ENCODE measurements at places on chromosomes 2 and 18.

GRCh38 chr2:129354631-129355030, 624.8 kb upstream of the RAB6C start:
- no peak for DNase-seq

GRCh38 chr2:39022642-39023235, 98.1 kb downstream of the SOS1 start:
- DNase-seq: no peak

DNA sequence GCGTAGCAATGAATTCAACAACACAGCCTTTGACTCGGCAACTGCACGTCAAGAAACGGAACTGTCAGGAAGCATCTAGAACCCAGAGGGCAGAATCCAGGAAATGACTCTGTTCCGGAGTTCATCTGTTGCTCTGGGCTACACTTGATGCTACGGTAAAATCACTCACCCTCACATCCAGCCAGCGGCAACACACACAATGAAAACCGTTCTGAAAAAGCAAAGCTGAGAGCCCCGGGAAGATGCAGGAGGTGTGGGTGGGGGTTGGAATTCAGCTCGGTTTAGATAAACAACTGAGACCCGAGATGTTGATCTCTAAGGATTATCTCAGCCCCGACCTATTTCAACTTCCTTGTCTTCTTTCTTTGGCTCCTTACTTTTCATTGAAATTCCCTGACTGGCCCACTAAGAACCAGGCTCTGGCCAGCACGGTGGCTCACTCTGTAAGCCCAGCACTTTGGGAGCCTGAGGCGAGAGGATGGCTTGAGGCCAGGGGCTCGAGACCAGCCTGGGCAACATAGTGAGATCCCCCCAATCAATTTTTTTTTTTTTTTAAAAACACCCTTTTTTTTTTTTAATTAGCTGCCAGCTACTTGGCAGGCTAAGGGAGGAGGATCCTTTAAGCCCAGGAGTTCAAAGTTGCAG, 13.3 kb upstream of the RAB17 start:
- peak; percentile 9 for DNase-seq

- DNase-seq: no peak
Observed at GRCh38 chr2:7915302-7916091, 766.4 kb upstream of the ID2 start.

GRCh38 chr2:116719836-116720235, 1094.7 kb upstream of the DDX18 start:
- no peak for DNase-seq

- no peak for DNase-seq
Observed at GRCh38 chr2:239251971-239252370, 148.8 kb downstream of the HDAC4 start.

DNA sequence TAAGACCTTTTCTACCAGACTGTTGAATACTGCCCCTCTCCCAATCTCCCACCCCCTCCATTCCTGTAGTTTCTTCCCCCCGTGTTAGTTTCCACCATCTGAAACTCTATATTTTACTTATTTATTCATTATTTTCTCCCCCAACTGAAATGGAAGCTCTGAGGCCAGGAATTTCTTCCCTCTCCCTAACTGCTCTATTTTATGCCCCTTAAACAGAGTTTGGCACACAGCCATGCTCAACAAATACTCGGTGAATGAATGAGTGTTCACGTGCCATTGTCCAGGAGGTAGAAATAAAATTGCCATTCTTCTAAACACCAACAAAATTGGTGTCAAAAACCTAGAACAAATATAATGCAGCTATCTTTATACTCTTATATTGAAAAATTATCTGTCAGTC, 5.6 kb downstream of the ITGB1BP1 start:
- DNase-seq: no peak

DNA sequence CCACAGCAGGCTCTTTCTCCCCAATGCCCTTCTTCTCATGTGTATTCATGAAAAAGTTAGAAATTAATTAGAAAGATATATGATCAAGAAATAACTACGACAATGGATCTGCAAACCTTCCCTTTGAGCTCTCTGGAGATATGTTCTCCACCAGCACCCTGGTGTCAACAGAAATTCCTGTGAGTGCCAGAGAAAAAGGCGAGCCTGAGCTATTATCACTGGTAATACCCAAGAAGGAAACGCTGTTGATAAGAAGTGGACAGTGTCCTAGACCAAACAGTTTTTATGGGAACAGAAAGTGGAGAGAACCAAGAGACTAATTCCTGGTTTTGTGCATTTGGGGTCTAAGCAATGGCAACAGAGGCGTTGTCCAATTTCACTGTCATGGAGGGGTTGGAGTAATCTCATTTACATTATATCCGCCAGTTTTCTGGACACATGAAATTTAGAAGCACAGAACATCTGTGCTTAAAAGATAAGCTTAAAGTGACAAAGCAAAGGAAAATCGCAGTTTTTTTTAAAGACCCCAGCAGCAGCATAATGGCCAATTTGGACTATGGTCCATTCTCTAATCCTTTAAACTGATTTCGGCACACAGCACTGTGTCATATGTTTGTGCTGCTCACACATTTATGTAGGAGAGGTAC, 47.2 kb upstream of the CDC42EP3 start:
- DNase-seq: no peak

DNA sequence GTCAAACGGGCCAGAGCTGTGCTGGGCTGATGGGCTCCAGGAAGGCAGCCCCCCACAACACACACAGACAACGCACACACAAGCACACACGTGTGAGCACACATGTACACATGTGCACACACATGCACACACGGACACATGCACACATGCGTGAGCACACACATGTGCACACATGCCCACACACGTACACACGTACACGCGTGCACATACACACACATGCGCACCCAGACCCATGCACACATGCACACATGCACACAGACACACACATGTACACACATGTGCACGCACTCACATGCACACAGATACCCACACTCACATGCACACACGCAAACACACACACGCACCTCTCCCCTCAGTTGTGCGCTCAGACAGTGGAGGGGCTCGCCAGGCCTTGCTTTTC, 31.2 kb upstream of the HPCAL1 start:
- DNase-seq: no peak

DNA sequence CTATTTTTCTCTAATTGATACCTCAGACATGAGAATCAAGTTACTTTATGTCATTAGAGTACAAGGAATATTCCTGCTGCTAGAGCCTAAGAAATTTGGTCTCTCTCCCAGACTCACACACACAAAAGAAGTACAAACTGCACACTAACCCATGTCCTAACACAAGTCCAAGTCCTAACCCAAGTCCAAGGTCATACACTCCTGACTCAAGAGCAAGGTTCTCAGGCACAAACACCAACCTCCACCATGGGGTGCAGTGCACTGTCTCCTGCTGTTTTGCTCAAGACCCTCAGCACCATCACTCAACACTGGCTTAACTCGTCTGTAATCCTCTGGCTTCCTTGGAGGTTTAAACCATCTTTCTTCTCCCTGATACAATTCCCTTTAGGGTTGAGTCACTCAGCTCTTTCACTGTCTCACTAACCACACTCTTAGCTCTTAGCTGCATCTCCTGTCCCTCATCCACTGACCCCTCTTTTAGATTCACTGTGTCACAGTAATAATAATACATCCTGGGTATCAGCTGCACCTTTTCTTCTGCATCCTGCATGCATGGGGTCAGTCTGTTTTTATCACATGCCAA, 129.8 kb downstream of the BCL2L11 start:
- DNase-seq: no peak

DNA sequence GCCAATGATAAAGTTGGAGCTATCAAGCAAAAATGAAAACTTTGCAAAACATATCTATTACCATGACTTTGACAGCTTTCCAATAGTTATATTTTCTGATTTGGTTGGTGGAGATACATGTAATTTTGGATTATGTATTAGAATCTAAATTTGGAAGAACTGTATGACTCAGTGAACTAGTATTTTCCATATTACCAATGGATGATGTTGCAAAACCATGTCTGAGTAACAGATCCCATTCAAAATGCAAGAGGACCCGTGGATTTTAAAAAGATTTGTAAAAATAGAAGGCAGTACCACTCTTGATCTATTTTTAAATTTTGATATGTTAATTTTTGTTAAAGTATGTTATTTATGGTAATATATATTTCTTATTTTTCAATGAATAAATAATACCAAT, 83.0 kb downstream of the TAF4B start:
- DNase-seq: no peak

DNA sequence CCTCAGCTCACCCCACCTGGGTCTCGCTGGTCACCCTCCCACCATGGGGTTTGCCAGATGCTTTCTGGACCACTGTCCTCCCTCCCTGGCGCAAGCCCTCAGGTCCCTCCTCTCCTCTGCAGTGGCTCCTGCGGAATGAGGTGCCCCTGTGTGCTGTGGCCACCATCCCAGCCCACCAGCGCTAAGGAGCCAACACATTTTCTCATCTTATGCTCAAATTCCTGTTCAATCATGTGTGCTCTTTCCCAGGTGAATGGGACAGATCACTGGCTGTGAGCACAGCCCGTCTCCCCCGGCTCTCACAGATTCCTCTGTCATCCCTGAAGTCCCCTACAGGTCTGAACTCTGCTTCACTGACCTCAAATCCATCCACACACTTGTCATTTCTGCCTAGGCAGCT, 15.2 kb upstream of the CCDC74B start:
- no peak for DNase-seq

GRCh38 chr2:73142937-73143336, 30.2 kb upstream of the RAB11FIP5 start:
- no peak for DNase-seq

- no peak for DNase-seq
Observed at GRCh38 chr2:33298233-33298632, 178.2 kb upstream of the RASGRP3 start.

GRCh38 chr2:236473691-236474090, 95.9 kb upstream of the ACKR3 start:
- DNase-seq: no peak

- no peak for DNase-seq
Observed at GRCh38 chr2:136119717-136120675, 2.0 kb upstream of the CXCR4 start.

DNA sequence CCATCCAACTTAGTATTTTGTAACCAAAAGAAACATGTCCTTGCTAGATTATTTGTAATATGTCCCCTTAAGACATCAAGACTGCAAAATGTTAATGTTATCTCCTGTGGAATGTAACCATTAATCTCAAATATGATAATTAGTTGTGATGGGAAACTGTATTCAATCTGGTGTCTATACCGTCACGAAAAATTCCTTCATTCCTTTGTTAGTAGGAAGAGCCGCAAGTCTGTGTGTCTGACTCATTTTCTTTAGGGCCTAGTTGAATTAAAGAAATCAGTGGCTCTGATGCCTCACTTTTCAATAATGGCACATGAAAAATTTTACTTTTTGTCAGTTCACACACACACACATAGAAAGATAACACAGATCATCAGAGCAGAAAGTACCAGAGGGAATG, 127.1 kb upstream of the CHAC2 start:
- no peak for DNase-seq

DNA sequence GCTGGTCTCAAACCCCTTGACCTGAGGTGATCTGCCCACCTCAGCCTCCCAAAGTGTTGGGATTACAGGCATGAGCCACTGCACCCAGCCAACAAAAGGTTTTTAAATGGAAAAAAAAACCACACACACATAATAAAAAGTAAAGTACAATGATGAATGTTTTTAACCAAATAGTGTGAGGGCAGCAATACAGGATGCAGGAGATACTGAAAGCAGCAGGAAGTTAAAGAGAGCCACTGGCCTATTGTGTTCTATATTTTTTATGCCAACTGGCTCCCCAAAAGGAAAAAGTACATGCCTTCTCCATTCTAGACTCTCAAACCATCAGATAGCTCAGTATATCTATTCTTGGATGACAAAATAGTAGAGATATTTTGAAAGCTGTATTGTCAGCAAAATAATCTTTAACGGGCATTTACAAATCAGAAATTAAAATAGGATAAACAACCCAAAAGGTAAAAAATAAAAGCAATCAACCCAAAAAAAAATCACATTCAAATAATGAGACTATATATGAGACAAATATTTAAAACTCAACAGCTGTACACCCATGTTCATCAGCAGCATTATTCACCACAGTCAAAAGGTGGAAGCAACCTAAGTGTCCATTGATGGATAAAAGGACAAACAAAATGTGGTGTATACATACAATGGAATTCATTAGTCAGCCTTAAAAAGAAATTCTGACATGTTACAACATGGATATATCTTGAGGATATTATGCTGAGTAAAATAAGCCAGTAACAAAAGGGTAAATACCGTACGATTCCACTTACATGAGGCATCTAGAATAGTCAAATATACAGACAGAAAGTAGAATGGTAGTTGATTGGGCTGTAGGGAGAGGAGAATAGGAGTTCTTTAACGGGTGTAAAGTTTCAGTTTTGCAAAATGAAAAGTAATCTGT, 26.2 kb downstream of the GPATCH11 start:
- DNase-seq: no peak

DNA sequence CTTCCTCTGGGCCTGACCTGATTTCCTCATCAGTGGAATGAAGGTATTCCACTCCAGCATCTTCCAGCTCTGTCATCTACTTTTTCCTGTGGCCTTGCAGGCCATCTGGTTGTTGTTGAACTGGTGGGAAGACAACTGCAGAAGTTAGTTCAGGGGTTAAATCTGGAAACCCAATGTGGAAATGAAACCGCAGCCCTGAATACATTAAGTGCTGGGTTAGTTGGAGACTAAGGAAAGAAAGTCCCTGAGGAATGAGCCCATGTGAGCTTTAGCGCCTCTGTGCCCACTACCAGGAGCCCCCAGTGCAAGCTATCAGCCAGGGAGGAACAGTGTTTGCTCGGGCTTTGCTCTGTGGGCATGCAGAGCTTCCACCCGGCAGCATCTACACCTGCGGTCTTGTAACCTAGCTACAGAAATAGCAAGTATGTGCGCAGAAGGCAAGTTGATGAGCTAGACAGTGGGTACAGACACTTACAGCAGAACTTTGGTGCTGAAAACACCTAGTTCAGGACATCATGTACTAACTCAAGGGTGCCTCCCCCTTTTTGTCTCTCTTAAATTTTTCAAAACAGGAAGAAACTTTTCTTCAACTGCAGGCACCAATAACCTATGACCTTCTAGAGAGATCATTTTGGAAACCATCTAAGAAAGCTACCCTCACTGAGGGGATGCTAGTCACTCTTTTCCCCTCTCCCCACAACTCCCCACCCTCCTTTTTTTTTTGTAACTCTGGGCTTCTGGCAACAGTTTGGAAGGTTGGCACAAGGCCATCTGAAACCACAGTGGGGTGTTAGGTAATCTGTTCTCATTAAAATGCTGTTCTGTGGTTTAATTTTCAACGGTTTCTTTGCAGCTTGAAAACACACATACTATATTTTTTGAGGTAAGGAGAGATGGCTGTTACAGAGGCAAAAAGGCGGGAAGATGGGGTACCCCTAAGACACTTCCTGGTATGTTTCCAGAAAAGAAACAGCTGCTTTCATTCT, 18.3 kb upstream of the CXCR4 start:
- peak; percentile 64 for DNase-seq

- no peak for DNase-seq
Observed at GRCh38 chr2:51698021-51698420, 666.1 kb upstream of the NRXN1 start.

- DNase-seq: no peak
Observed at GRCh38 chr18:73144030-73144429, 276.2 kb upstream of the NETO1 start.

DNA sequence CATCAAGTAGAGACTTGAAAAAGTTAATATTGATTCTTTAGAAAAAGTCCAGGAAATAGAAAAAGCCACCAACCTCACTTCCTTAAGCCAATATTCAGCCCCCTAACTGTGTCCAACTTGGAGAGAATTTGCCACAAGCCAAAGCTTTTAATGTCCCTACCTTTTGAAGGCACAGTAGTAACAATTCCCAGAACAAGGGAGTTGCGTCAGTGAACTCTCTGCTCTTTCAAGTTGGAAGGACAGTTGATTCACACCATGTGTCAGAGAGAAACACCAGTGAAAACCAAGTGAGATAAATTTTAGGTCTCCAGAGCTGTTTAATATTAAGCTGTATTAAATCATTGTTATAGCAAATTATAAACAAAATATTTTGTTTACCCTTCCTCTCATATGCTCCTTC, 66.1 kb downstream of the EXOC6B start:
- DNase-seq: no peak

All from stimulated activated CD8-positive, alpha-beta memory T cell treated with anti-CD3 and anti-CD28 coated beads, Interleukin-2, amount 100 ng/mL, for 1 hour (primary cell).